ENCODE measurements at places on chromosomes 3 and 15. TPM values are rescaled to one million over a fixed set of nuclear protein-coding genes. Genes with fewer than 3 reads are reported as not detected.

Gene ALDH1A3
- polyA plus RNA-seq: 5.6 TPM

Gene SLC22A13
- polyA plus RNA-seq: 3.8 TPM

Gene CCDC33
- 4.8 TPM for polyA plus RNA-seq

Gene CASR
- 27.1 TPM for polyA plus RNA-seq

Gene CTDSPL
- 103 TPM for polyA plus RNA-seq

Gene RTP4
- polyA plus RNA-seq: 1.3 TPM

Gene RTP1
- not detected for polyA plus RNA-seq

Gene PROK2
- not detected for polyA plus RNA-seq

Gene ZNF770
- polyA plus RNA-seq: 81.2 TPM

DNA sequence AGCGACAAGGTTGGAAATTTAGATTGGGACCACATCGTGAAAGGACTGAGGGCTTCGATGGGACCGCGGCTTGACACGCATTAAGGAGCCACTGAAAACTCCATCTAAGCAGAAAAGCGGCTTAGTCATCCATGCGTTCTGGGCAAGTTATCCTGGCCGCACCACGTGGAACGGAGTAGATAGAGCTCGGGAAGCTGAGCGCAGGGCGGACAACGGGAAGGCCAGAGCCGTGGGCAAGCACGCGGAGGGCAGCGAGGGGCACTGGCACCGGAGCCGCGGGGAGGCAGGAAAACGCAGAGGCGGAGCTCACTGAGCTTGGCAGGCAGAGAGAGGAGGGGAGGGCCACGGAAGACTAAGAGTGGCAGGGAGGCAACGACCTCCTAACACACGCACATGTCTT lies 61.3 kb upstream of the VGLL4 start:
- no peak for DNase-seq

- no peak for DNase-seq
Measured at GRCh38 chr3:55634345-55634744, 147.2 kb upstream of the WNT5A start.

DNA sequence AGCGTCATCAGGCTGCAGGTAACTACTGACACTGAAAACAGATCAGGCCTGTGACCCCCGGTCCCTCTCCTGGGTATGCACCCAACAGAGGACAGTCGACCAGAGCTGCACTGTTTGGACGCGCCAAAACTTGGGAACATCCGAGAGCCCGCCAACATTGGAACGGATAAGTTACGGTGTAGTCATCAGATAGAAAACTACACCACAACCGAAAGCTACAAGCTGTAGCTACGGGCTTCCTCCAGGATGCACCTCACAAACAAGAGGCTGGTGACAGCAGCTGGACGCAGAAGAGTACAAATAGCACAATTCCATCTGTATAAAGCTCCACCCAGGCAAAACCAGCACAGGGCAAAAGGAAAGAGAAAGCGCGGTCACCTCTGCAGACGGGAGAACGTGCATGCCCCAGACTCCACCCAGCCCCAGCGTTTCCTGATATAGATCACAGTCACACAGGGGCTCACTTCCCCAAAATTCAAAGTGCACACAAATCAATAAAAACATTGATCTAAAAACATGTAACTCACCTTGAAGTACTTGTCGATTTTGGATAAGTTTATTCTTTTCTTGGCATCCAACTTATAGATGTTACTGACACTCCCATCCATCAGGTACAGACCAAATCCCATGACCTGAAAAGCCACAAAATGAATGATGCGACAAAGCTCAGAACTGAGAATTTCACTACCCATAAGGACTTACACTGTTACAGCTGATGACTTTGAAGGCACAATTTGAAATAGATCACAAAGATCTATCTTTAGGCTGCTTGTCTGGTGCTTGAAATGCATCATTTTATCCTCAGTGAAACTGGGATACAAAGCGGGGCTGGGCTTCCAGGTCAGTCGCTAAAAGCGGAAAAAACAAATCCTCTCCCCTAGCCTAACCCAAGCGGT lies 43.3 kb downstream of the CYFIP1 start:
- no peak for DNase-seq

GRCh38 chr3:59981377-59981776 lies 931.6 kb upstream of the CFAP20DC start:
- no peak for DNase-seq

DNA sequence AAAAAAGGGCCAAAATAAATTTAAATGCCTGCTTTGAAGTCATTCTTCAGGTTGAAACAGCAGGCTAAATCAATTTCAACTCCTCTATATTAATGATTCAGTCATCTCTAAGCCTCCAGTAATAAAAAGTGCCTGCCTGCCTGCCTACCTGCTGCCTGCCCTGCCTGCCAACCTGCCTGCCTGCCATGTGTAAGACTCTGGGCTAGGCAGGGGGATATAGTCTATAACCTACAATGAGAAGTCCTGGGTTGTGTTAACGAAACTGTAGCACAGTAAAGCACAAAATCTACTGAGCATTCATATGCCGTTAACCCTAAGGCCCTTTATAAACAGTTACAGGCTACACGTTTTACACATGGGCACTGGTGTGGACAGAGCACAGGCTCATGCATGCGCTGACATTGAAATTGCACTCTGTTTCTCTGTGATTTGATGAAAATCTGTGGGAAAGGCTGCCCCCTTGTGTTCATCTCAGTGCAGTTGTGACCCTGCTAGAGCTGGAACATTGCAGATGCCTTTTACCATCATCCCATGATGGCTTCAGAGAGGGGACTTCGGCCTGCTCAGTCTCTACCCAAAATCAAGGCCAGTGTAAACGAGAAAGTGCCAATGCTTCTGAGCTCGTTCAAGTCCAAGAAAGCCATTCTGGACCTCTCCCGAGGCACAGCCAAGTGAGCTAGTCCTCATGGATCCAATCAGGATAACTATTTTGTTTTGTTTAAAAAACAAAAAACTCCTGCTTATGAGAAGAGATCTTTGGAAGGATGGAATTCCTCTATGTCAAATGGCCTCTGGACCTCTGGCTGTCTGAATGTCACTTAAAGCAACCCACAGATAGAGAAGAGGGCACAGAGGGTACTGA lies 64.6 kb downstream of the EFL1 start:
- DNase-seq: peak; percentile 64

- no peak for DNase-seq
Measured at GRCh38 chr3:190345027-190345821, 23.0 kb upstream of the CLDN1 start.

- DNase-seq: no peak
Measured at GRCh38 chr3:51471775-51472652, 27.8 kb downstream of the DCAF1 start.

- no peak for DNase-seq
Measured at GRCh38 chr3:28698706-28699105, 350.1 kb upstream of the AZI2 start.

GRCh38 chr3:43477600-43477999 lies 144.2 kb downstream of the ANO10 start:
- no peak for DNase-seq

DNA sequence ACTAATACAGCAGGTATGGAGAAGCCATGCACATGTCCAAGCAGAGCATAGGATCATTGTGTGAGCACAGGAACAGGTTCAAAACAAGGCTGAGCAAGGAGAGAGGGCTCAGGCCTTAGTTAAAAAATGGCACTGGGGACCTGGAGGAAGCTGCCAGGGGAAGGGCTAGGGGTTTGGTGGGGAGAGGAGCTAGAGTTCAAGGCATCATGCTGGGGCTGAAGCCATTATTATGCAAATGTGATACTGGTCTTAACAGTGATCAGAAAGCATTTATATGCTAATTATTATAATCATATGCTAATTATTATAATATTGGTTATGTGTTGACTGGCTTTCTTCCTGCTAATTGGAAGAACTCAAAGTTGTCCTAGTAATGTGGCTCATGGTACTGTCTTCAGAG lies 546.0 kb upstream of the CFAP20DC start:
- DNase-seq: no peak

GRCh38 chr3:171200052-171200749 lies 173.7 kb upstream of the SLC2A2 start:
- DNase-seq: no peak

GRCh38 chr3:81716870-81717509 lies 44.5 kb downstream of the GBE1 start:
- DNase-seq: peak; percentile 61

DNA sequence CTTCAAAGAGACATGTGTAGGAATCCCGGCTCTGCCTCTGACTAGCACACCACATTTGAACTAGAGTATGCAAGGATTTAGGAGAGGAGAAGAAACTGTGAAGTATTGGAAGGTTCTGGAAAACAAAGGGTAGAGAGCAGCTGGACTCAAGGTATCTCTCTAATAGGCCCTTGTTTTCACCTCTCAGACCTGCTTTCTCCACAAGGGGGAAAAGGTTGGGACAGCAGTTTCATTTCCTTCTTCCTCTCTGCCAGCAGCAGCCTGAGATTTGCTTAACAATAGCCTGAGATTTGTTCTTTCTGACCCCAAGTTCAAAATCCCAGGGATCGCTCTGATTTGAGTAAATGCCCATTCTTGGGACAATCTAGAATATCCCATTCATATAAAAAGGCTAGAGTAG lies 430.6 kb upstream of the MCTP2 start:
- no peak for DNase-seq

- DNase-seq: no peak
Measured at GRCh38 chr3:158181096-158181495, 71.2 kb downstream of the RSRC1 start.

DNA sequence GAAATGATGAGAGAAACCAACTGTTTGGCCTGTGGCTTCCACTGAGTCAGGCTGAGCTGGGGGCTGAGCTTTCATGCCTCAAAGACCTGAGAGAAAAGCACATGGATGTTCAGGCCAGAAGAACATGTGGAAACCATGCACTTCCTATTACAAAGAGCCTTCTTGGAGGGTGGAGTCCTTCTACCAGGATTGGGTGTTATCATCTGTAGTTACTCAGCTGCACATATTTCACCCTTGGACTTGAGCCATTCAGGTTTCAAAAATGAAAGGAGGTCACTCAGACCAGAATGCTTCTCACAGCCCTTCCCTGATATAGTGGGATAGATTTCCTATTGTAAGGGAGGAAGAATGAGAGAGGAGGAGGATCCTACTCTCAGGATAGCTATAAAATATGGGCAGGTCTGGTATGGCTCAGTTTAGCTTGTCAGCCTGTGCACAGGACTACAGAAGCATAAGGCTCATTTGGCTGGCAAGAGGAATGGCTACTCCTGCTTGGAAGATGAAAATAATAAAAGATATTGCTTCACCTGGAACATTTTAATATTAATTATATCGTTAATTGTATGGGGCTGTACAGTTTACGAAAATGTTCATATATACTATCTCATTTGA lies 173.6 kb upstream of the TMC3 start:
- DNase-seq: no peak

DNA sequence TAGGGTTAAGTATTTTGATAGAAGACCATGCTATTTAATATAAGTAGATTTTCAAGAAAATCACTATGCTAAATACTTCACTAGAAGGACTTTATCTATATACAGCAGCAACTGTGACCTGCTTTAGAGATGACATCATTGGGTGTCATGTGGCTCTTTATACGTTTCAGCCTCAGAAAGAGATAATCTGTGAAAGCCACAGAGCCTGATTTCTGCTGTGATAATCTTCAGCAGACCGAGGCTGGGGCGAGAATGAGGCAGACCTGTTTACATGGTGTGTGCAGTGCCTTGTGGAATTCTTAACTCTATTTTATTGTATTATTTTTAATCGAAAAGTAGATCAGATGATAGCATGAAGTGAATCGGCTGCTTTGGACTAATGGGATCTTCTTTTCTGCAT lies 471.2 kb downstream of the MFSD1 start:
- DNase-seq: no peak

All from left renal pelvis (tissue), 4 donors.